RWPE1 (cell line): ENCODE measurements at places on chromosomes 11 and 22.

- no peak for DNase-seq
Measured at GRCh38 chr11:110470716-110471115, 41.0 kb downstream of the FDX1 start.

- DNase-seq = no peak
Measured at GRCh38 chr22:46482056-46482675, 55.3 kb downstream of the CELSR1 start.

DNA sequence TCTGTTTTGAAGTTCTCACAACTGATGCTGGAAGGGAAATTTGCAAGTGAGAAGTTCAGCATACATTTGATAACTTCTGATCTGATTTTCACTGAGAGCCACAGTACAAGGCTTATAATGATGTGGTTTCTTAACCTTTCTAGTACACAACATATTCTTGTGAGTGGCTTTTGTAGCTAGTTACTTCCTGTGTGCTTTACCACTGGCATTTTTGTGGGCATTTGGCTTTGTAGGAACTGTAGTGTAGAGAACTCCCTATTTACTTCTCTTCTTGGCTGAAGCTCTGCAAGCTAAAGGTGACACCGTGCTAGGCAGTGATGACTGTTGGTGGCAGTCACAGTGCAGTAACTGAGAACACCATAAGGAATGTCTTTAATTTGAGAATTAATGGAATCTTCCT is 14.9 kb downstream of the USP47 start:
- DNase-seq = no peak

DNA sequence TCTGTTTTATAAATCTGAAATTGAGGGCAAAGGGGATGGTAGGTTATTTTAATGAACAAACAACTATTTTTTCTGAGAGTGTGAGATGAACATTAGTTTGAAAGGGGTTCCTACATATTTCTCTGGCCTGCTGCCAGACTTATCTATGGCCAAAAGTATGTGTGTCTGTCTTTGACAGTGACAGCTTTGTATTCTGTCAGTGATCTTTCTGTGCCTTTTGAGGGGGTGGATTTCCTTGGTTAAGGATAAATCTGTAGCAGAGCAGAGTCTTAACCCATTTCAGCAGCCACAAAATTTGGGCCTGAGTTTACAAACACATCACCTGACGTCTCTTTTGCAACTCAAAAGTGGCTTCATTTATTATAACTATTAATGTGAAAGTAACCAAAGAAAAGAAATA is 30.9 kb downstream of the ZFTA start:
- DNase-seq = no peak

DNA sequence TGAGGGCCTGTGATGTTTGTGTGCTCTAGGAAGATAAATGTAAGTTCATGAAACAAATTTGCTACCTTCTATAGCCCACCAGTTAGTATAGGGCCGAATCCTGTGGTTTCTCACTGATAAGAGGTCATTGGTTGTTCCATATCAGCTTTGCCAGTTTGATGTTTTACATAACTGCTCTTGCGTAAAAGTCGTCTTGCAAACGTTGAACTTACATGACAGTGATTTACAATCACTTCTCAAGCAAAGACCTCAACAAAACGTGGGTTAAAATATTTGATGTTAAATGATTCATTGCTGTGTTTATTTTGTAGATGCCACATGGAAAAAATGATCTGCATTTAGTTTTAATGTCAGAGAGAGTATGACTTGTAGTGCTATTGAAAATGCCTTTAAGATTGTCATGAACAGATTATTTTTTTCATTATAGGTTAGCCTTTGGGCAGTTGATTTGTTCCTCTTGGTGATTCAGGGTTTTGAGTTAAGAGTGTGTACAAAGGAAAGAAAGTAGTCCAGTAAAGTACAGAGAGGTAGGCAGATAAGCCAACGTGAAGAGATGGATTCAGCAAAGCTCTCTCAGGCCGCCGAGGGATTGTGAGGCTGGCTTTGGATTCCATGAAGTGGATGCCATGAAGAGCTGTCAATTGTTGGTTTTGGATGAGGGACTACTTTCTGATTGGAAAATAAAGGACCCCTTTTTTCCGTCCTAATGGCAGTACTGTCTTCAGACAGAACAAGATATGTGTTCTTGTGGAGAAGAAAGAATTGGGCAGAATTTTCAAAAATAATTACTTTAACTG is 2.6 kb downstream of the EWSR1 start:
- DNase-seq = no peak

GRCh38 chr22:28443526-28443876 is 236.1 kb downstream of the TTC28 start:
- DNase-seq = peak; percentile 41

DNA sequence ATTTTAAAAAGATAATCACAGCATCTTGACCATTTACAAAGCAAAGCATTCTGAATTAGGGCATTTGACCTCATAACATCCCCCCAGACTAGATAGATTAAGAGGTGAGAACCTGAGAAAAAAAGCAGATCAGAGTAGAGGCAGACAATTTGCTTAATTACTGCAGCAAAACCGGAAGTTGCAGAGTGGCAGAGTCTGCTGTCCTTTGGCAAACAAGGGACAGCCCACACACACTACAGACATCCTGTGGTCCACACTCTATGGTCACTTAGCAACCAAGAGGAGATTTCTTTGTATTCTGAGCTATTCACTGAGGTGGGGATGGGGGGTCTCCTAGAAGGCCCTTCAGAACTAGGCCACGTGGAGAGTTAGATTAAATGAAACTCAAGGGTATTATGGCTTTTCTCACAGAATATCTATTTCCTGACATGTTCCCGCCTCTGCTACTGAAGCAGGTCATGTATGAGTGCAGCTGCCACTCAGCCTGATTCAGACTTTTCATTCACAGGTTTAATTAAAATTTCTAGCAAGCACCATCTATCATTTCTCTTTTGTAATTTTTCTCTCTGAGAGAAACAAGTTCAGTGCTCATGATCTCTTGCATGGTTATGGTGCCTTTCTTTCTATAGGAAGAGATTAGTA is 48.5 kb downstream of the SVIP start:
- no peak for DNase-seq

- DNase-seq = no peak
Measured at GRCh38 chr11:133402551-133402950, 129.8 kb downstream of the OPCML start.

- DNase-seq = no peak
Measured at GRCh38 chr22:50008151-50009040, 4.2 kb downstream of the IL17REL start.

DNA sequence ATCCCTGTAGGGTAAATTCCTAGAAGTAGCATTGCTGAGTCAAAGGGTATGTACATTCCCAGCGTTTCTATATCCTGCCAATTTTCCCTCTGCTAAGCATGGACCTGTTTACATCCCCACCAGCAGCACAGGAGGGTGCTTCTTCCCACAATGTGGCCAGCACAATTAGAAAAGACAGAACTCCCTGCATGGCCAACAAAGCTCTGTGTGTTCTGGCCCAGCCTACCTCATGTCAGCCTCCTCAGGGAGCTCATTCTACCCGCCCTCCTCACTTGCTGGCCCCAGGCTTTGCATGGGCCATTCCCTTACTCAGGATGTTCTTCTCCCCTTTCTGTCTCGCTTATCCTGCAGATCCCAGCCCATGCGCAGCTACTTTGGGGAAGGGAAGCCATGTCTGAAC is 186.1 kb downstream of the DSCAML1 start:
- DNase-seq = no peak

- DNase-seq = no peak
Measured at GRCh38 chr22:26642465-26643417, 14.6 kb upstream of the MIAT start.

DNA sequence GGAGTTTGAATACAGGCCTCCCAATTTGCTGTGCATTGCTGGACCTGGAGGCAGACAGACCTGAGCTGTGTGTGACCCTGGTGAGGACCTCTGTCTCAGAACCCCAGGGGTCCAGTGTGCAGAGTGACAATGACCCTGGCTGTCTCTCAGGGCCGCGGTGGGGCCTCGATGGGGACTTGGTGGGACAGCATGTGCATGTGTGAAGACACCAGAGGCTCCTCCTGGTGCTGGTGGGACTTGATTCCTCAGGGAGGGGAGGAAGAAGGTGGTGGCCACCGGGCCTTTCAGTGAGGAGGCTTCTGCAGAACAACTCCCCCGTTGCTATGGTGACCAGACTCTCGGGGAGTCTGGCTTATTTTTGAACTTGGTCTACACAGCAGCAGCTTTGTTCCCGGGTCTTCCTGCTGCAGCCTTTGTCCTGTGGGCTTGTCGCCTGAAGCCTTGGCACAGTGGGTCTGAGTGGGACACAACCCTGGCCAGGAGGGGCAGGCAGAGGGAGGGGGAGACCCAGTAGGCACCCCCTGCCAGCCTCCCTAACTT is 35.3 kb downstream of the MCM5 start:
- DNase-seq = no peak

DNA sequence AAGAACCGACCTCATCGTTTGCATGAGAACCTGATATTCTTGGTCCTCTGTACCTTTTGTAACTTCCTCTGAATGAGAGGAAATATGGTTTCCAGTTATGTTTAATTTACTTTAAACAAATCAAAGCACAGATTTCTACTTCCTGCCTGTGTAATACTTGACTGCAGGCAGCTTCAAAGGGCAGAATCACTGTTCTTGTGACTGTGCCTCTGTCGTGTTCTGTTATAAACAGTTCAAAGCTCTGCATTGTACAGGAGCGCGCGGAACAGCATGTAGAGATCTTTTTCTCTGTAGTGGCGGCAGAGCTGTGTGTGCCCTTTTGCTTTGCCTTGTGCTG is 73.2 kb upstream of the CLDN5 start:
- no peak for DNase-seq

- DNase-seq = no peak
Measured at GRCh38 chr11:121282886-121283502, 9.6 kb upstream of the SC5D start.

DNA sequence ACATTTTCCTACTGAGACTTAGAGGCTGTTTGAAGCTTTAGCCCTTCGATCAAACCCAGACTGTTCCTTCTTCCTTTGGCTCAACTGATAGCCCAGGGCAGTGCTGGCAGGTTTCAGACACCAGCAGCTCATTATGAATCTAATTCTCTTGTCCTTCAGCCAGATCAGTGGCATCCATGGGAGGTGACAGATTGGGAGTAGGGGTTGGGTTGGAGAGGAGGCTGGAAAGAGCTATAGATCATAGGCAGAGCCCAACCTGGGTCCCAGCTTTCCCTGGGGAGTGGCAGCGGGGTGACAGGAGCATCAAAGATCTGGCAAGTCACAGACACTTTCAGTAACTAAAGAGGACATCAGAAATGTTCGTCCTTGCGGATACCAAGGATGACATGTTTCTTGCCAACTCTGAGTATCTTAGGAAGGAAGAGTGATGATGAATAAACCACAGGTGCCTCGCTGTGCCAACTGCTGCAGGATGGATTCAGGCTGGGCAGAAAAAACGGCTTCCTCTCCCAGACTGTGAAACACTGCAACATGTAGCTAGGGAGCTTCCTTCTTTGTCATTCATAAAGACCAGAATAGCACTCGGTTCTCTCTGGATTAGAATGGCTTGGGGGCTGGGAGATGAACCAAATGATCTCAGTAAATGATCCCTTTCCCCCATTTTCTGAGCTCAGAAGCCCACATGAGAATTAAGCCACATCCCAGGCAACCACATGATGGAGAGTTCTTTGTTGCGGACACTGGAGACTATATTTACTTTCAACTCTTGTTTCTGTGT is 19.1 kb downstream of the ABCC8 start:
- DNase-seq = no peak

- peak; percentile 58 for DNase-seq
Measured at GRCh38 chr11:101866619-101867491, 48.0 kb upstream of the CEP126 start.

DNA sequence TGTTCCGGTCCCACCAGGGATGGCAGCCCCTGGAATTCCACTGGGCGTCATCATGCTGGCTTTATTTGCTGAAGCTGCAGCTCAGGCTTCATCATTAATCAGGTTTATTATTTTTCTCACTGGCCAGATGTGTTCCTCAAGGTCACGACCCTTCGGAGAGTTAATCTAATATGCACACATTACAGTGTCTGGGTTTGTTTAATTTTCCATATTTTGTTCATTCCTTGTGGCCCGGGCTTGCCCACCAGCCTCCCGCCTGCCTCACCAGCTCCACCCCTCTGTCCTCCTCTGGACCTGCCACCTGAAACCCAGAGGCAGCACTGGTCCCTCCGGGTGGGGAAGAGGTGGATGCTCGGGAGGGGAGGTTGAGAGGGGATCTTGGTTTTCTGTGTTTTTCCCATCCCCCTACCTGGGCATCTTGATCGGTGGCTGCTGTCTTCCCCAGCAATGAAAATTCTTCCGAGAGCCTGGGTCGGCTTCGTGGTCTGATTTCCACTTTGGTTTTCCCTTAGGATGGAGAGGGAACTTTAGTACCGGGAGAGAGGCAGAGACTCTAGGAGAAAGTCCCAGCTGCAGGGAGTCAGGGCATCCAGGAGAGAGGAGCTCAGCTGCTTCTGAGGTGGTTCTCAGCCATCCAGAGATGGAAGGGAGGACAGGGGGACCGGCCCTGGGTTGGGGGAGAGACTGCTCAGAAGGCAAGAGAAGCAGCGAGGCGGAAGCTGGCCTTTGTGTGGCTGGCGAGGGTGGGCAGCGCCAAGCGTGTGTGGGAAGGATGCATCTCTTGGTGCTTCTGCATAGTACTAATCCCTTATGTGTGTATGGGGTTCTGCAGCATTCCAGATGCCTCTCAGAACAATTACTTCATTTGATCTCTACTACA is 2.1 kb downstream of the GRIK4 start:
- DNase-seq = no peak

GRCh38 chr11:45410391-45411227 is 124.5 kb upstream of the SYT13 start:
- no peak for DNase-seq

DNA sequence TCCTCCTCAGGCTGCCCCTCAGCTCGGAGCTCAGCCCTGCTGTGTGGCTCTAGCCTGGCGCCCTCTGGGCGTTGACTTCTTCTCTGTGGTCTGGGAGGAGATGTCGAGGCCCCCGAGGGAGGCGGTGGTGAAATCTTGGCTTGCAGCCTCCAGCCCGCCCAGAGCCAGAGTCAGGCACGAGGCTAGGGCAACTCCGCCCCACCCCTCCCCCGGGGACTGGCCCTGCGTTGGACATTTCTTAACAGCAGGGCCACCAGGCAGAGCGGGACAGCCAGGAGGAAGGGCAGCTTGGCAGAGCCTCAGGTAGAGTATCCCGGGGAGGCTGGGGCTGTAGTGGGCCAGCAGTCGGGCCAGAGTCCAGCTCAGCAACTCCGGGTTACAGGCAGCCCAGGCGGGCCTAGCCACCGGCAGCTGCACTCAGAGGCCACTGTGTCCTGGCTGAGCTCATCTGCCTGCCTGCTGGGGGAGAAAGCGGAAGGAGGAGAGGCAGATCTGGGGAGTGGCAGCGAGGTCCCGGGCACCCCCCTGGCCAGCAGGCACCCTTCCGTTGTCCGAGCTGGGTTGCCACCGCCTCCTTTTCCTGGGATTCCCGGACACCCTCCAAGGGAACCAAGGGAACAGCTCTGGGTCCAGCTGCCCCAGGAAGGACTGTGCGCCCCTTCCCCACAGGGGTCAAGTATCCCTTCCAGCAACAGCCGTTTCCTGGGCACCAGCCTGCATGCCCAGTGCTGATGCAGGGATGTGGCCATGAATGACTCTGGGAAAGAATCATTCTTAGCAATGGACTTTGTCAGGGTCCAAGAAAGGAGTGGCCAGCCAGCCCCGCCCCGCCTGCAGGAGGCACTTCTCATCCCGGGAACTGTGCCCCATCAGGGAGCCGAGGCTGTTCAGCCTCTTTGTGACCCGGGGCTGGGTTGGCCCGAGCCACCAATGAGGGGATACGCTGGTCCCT is at the start of gene ALDH3B1:
Gene ALDH3B1 (plus strand): TSS at position 238 of the 952 bp plus-strand sequence. CDS start 4,971 bp downstream, outside the sequence.
- DNase-seq = peak; percentile 70
